ENCODE measurements at places on chromosomes 4 and X.

DNA sequence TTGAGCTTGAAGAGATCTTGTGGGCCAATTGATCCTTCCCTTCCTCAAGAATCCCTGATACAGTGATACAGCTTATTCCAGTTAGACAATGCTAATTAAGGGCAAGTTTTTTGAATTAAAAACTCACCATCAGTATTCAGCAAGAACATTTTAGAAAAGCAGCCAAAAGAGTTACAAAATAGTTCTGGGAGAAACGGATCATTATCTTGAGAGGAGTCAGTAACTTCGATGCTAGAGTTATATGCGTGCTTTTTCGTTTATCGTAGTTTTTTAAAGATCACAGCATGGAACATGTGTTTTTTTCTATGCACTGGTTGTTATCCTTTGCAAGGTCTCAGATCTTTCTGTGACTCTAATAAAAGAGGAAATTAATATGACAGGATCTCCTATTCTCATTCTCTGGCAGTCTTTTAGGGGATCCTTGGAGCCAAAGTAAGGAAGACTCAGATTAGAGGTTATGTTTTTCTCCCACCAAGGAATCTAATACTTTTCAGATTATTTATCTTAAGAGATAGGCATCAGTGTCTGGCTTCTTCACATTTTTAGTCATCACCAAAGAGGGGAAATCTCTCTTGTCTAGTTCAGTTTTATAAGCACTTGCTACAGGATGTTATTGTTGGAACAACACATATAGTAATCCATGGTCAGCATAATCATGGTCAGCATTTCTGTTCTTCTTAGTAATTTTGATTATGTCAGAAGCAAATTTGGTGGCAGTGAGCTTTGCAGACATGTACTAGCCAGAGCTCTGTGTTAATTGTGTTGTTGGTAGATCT, 109.7 kb downstream of the PDLIM5 start:
- no peak for DNase-seq

- DNase-seq = no peak
Measured at GRCh38 chrX:74465424-74465823, 44.1 kb downstream of the SLC16A2 start.

- no peak for DNase-seq
Measured at GRCh38 chr4:833731-834367, 7.9 kb upstream of the CPLX1 start.

GRCh38 chr4:122536001-122536400, 79.5 kb upstream of the IL2 start:
- DNase-seq = no peak

- no peak for DNase-seq
Measured at GRCh38 chrX:151031391-151031975, 48.3 kb downstream of the HMGB3 start.

DNA sequence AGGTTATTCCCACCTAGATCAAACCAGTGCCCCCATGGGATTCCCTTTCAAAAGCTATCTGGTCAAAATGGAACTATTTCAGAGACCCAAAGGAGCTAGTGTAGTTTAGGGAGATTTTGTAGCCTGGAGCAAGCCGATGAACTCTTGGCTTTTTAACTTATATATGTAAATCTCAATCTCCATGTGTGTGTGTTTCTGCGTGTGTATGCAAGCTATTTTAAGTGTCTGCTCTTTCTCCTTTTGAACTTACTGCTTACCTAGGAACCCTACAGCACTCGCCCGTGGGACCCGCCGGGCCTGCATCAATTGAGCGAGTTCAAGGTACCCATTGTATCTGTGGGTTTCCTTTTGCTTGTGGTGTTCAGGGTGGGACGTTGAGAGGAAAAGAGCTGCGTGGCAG, 10.4 kb downstream of the CSTF2 start:
- no peak for DNase-seq

- no peak for DNase-seq
Measured at GRCh38 chrX:25721564-25721963, 416.6 kb upstream of the MAGEB18 start.

GRCh38 chr4:47349326-47349725, 114.2 kb downstream of the COMMD8 start:
- no peak for DNase-seq

- no peak for DNase-seq
Measured at GRCh38 chr4:149095811-149096210, 653.6 kb upstream of the NR3C2 start.

- DNase-seq = no peak
Measured at GRCh38 chrX:139113708-139114107, 402.2 kb upstream of the FGF13 start.

GRCh38 chrX:7202206-7202605, 54.3 kb upstream of the PUDP start:
- no peak for DNase-seq

- no peak for DNase-seq
Measured at GRCh38 chrX:72037601-72038000, 94.1 kb downstream of the RTL5 start.

GRCh38 chrX:103453655-103454054, 65.6 kb downstream of the RAB40A start:
- DNase-seq = peak; percentile 68

- no peak for DNase-seq
Measured at GRCh38 chrX:148382983-148383382, 117.4 kb upstream of the AFF2 start.

GRCh38 chrX:7950865-7951264, 23.7 kb upstream of the PNPLA4 start:
- no peak for DNase-seq

DNA sequence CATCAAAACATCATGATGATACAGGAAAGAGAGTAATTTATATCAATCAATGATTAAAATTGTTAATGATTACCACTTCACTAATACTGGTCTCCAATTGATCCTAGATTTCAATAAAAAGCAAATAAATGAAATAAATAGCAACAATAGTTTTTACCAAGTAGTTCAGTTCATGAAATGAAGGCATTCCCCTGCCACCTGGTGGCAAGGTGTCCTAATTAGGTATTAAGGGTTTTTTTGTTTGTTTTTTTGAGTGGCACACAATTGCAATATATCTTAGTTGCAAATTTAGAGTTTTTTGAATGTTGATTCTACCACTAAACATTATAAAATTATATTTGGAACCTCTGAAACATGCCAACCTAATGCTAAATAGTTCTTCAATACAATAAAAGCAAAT, 157.4 kb upstream of the PDE5A start:
- no peak for DNase-seq

DNA sequence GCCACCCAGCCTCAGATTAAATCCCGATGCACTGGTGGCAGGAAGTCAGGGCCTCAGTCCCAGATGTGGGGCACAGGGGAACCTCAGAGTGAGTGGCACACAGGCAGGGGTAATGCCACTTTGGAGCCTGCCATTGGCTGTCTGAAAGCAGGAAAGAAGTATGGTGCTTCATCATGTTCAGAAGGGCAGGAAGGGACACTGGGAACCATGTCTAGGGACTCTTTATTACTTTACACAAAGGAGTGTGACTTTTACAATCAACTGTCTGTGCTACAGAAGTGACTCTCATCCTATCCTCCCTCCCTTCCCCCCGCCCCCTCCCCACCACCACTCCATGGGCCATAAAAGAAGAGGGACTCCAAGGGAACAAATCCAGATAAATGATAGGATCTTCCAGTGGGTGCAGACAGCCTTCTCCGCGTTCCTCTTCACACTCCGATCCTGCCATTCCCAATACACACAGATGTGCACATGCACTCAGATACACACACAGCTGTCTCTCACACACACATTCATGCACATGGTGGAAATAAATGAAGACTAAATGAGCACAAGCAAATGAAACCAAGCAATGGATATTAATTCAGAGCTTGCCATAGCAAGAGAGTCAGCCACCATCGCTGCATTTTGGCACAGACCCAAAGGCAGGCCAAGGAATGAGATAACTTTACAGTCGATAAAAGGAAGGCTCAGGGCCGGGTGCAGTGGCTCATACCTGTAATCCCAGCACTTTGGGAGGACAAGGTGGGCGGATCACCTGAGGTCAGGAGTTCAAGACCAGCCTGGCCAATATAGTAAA, 2.5 kb upstream of the TMEM154 start:
- DNase-seq = no peak

DNA sequence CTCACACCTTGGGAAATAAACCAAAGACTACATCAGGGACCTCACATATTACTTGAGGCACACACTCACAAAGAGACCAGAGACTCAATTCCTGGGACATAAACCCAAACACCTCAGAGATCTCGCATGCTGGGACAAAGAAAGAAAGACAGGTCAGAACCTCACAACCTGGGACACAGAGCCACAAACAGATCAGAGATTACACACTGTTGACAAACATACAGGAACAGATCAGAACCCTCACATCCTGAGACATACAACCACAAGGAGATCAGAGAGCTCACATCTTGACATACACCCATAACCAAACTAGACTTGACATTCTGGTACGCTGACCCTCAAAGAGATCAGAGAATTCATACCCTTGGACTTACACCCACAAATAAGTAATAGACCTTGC, 17.3 kb downstream of the SUV39H1 start:
- no peak for DNase-seq

DNA sequence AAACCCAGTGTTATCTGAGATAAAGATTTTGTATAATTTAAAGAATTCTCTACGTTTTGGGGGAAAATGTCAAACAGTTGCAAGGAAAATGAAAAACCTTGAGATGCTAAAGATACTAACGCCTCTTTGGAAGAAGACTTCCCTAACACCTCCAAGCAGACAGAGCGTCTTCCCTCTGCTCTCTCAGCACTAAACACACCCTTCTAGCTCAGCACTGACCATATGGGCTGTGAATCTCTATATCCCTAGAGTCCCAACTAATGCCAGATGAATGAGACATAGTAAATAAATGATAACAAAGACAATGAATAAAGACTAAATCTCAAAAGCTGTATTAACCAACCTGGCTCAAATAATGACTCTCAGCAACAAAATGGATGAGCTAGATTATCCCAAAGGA, 13.3 kb downstream of the FUNDC1 start:
- DNase-seq = no peak

- DNase-seq = no peak
Measured at GRCh38 chr4:152713951-152714705, 34.3 kb upstream of the TMEM154 start.

GRCh38 chr4:84750260-84750959, 167.5 kb downstream of the CDS1 start:
- no peak for DNase-seq

- DNase-seq = no peak
Measured at GRCh38 chrX:151870602-151871001, 42.1 kb upstream of the MAGEA4 start.

- no peak for DNase-seq
Measured at GRCh38 chr4:98630737-98631454, 27.5 kb downstream of the TSPAN5 start.

GRCh38 chrX:132737743-132738142, 220.7 kb downstream of the HS6ST2 start:
- no peak for DNase-seq

GRCh38 chrX:108072746-108073145, 18.6 kb downstream of the PSMD10 start:
- DNase-seq = no peak

DNA sequence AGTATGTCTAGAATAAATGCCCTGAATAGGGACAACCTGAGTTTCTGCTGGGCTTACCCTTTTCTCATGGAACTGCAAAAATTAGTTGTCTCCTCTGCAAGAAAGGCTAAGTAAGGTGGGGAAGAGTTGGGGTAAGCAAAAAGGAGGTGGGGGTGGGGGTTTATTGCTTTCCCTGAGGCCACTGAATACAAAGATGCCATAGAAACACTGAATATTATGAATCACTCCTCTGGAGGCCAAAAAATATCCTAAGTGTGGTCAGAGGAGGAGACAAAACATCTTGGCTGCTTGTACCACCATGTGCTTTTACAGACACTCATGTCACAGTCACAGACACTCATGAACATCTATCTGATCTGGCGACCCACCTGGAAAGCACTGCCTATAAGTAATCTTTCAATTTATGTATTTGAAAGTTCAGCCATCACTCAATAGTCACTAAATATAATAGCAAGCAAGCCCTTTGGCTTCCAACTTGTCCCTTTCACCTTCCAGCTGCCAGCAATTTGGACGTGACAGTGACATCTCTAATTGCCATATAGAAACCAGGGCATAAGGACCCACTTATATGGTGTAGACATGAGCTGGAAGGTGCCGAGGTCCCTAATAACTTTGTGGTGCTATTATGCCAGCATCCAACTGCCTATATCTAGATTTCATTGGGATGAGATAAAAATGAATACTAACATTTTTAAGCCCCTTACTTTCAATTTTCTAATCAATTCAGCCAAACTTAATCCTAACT, 122.7 kb upstream of the CBR4 start:
- no peak for DNase-seq

DNA sequence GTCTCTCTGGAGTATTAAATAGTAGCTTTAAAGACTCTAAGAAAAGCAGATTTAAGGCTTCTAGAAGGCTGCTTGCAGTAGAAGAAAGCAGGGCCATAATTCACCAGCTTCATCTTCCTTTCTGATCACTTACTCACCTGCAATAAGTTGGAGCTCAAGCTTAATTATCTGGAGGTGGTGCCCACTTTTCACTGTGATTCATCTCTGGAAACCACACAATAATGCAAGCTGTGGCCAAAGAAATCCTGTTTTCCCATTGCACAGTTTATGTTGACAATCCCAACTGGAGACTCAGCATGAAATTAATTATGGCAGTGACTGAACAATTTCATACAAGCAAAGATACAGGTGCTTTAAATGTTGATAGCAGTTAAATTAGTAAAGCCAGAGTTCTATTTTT, 14.7 kb downstream of the CWH43 start:
- DNase-seq = peak; percentile 40

- no peak for DNase-seq
Measured at GRCh38 chrX:15721911-15722310, 16.2 kb upstream of the CA5B start.

DNA sequence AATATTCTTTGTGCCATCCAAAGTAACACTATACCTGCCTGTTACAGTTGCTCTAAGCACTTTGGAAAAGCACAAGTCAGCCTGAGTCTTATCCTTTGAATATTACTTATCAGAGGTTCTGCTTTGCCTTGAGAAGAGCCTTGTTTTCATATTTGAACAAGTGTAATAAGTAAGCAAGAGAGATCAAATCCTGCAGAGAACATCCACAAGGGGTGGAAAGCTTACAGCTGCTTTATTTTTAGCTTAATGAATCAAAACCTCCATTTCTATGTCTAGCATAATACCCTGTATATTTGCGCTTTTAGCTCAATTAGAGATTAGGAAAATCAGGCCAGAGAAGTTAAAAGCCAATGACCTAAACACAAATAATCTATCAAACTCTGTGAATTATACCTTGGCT, 139.8 kb downstream of the CDS1 start:
- no peak for DNase-seq

- DNase-seq = no peak
Measured at GRCh38 chrX:70253377-70254062, 6.5 kb downstream of the P2RY4 start.

GRCh38 chr4:124212815-124213630, 499.5 kb downstream of the ANKRD50 start:
- DNase-seq = no peak

- DNase-seq = no peak
Measured at GRCh38 chr4:152024881-152025280, 264.1 kb upstream of the GATB start.

DNA sequence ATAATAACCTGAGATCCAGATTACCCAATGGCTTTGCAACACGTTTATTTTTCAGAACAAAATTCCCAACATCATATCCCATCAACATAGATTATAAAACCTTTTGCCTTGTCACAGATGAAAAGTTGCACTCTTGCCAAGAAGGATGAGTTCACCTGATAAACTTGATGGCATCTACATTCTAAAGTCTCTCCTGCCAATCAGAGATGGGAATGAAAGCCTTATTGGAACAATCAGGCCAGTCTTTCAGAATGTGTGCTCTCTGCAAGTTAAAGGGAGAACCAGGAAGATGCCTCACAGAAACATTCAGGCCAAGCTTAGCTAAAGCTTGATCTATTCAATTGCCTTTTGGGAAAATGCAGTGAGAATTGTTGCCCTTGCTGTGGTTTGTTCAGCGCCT, 1.3 kb downstream of the LPAR4 start:
- DNase-seq = no peak

All from epithelial cell of prostate (primary cell).